ENCODE measurements at places on chromosomes 4 and X.

DNA sequence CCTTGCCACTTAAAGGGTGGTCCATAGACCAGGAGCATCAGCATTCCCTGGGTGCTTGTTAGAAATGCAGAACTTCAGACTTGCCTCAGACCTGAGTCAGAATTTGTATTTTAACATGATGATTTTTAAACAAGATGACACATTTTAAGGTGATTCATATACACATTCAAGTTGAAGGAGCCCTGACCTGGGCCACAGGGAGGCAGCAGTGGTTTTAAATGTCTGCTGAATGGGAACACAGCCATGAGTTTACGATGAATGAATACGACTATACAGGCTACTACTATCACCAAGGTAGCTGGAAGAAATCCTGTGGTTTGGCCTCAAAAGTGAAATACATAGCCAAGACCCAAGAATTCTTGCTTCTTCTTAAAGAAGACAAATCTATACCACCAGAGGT lies 2.9 kb downstream of the HDAC8 start:
- DNase-seq: peak; percentile 24

- DNase-seq: no peak
These were observed 3.8 kb downstream of the NKX6-1 start for GRCh38 chr4:84495118-84495793.

GRCh38 chrX:75623535-75623934 lies 100.7 kb upstream of the ZDHHC15 start:
- DNase-seq: no peak

- no peak for DNase-seq
These were observed 3.1 kb upstream of the FGFR3 start for GRCh38 chr4:1790005-1790404.

DNA sequence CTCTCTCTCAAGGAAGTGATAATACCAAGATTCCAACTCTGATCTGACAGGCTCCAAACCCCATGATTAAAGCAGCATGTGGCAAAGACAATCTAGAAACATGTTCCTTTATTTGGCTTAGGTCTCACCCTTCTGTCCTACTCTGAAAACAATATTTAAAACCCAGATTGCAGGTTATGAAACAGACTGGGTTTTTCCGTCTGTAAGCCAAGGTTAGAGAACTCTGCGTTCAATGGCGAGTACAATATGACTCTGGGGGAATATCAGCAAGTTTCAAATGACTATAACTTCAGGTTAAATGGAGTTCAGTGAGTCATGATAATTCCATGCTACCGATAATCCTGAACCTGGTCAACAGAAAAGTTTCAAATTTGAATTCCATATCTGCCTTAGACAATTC lies 50.8 kb downstream of the ANAPC10 start:
- no peak for DNase-seq

GRCh38 chr4:103634236-103634635 lies 85.5 kb downstream of the TACR3 start:
- no peak for DNase-seq

DNA sequence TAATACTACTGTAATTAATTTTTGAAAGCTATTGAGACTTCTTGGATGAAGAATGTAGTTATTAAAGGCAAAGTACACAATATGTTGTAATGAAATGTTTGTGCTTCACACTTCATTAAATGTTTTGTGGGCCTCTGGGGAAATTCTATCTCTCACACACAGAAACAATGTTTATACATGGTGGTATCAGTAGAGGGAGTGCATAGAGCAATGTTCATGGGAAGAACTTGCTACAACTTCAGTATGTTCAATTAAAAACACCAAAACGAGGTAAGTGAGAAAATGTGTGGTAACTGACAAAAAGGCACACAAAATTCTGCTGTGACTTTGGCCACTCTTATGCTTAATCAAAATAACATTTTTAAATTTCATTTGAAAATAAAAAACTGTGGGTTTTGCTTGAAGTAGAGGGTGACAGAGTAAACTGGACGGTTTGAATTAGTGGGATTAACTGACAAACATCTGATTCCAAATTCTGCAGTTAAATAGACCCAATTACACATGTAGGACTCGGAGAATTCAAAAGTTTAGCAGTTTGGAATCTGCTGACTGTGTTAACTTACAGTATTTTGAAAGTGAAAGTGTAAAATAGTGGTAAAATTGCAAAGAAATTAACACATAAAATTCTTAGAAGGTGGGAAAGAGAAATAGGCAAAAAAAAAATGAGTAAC lies 111.4 kb upstream of the TTC29 start:
- no peak for DNase-seq

GRCh38 chr4:147011411-147011810 lies 65.7 kb upstream of the TTC29 start:
- no peak for DNase-seq

- peak; percentile 15 for DNase-seq
These were observed 89.0 kb downstream of the COMMD8 start for GRCh38 chr4:47374477-47374876.

DNA sequence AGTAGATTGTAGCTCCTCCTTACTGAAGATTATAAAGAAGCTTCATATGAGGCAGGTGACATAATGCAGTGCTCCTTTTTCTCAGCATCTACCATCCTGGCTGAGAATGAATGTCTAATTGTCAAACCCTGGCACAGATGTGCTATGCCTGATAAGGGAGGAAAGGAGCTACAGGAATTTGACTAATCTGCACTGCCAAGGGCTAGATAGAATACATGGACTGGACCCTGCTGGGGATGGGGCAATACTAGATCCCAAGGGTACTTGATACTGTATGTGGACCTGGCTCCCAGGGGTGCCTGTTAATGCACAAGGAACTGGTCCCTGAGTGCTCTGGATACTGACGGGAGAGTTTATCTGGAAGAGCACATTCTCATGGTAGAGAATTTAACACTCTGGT lies 362.2 kb upstream of the EMCN start:
- no peak for DNase-seq

GRCh38 chrX:53795576-53795975 lies 109.1 kb upstream of the HUWE1 start:
- DNase-seq: no peak

GRCh38 chr4:71261001-71261400 lies 77.8 kb upstream of the SLC4A4 start:
- DNase-seq: no peak

DNA sequence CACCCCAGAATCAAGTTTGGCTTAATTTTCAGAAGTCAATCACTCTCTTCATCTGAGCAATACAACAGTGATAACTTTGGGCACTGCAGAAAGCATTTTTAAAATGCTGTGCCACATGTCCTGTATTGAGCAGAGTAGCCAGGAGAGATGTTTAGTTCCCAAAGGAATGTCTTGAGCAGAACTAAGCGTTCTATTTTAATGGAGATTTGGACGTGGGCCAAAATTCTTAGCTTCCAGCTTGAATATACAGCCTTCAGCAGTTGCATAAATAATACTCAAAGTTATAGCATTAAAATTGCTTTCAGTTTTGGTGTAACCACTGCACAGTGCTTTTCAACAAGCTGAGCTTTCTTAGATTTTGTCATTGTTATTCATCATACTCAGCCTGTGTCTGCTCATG lies 679.2 kb downstream of the NLGN4X start:
- DNase-seq: no peak

DNA sequence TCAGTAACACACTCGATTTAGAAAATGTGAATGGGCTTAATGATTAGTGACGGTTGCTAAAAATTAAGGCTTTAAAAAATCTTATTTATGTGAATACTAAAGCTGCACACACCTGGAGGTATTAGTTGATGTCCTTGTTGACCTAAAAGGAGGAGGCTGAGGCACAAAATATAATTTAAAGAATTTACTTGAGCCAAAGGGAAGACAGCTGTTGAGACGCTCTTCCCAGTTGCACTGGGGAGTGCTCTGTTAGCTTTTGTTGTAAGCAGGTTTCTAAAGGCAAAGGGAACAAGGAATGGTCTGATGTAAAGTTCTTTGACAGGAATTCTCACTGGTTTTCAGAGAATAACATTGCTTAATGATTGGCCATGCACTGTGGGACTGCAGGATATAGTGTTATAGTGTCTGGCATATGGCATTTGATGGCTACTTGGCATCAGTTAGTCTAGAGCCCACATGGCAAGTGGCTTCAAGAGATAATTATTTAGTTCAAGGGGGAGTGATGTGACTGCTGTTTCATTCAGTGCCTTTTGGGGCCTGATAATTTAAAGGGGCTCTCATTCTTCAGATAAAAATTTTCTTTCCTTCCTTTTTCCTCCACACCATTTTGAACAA lies 30.8 kb upstream of the PGM2 start:
- no peak for DNase-seq

DNA sequence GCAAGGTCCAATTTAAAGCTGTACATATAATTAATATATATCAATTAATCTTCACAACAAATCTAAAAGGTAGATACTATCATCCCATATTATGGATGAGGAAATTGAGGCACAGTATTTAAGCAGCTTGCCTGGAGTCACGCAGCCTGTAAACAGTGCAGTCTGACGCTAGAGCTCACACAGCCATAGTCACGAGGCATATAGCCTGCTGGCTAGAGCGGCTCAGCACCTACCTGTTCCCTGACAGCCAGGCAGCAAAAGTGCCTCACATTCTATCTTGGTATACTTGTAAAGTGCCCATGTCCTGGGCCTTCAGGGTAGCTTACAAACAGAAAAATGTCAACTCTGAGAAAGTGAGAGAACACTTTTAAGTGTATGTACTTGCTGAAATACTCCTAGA lies 222.6 kb upstream of the NEIL3 start:
- DNase-seq: no peak

DNA sequence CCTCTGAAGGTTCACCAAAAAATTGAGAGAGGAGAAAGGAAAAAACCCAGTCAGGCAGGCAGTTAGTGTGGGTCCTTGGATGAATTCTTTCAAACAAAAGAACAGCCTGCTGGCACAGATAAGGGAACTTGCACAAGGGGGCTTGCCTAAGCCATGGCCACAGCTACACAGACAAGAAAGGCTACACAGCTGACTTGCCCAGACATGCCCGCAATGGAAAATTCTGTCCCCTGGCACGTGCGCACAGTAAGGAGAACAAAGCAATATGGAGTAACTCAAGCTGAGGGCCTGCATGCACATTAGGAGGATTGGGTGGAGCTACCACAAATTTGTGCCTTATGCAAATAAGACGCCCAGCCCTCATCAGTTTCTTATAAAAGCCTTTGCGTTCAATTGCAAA lies 512.5 kb upstream of the HTR2C start:
- no peak for DNase-seq

DNA sequence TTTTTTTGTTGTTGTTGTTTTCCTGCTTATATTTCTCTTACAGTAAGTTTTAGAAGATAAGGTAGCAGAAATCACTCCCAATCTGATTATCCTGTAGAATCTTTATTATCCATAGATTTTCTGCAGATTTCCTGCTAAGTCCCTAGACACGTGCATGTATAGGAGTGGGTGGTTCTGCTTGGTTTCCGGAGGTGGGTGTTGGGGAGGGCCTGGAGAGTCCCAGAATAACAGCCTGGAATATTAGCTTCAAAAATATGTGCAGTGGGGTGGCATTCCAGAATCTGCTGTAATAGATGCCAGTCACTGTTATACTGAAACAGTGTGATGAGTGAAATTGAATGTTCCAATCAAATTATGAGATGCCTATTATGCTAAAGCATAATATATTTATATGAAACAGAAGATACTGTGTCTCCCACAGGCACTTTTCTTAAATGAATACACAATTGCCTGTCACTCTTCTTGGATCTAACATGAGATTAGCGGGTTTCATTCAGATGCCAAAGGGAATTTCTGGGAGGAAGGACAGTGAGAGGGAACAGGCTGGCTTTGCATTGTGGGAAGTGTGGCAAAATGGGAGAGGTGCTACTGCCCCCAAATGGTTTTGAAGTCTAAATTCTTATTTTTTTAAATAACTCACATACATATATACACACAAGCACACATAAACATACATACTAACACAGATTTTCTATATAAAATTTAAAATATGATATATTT lies 37.6 kb downstream of the C4orf50 start:
- no peak for DNase-seq

DNA sequence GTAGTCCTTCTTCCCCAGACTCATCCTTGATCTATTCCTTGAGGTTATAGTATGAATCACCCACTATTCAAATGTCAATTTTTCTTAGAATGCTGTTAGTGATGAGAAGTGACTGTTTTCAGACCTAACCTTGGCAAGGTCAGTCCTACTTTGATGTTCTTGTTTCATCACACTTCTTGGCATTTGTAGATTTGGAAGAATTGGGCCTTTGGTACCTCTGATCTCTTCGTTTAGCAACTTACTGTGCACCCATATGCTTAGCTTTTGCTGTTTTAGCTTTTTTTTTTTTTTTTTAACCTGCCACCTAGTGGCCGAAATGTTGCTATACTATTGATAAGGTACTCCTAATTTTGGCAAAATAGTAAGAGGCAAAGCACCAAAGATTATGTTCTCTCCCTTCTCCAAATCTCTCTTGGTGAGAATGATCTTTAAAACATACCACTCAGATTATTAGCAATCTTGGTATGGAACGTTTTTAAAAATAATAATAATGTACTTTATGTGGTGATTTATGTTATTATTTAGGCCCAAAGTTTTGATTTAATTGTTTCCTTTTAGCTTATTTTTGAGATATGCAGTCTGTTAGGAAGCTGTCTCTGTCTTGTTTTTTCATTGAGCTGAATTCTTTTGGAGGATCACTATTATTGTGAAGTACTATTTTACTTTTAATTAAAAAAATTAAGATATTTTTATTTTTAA lies 16.6 kb downstream of the DCK start:
- peak; percentile 35 for DNase-seq

- DNase-seq: no peak
These were observed 45.4 kb downstream of the RASL11B start for GRCh38 chr4:52907510-52907909.

GRCh38 chr4:90546114-90546513 lies 418.9 kb downstream of the CCSER1 start:
- DNase-seq: no peak

DNA sequence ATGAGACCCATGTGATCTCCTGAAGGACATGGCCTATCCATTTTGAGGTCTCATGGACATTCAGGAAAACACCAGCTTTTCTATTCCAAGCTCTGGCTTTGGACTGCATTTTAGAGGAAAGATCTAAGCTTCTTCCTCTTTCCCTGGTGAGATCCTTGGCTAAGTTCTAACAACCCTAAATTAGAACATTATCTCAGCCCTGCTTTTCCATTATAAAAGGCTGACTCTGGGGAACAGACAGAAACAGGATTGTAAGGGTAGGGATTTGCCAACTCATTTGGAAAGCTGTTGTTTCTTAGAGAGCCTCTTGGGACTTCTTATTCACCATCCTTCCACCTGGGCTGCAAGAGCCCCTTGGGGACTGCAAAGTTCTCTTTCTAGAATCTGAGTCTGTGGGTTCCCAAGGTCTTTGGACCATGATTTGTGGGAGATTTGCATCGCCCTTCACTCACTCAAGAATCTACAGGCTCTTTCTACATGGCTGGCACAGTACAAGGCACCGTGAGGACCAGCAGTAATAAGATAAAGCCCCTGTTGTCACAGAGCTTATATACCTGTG lies 146.9 kb downstream of the FNIP2 start:
- DNase-seq: no peak

Measured in AG08396 (cell line).